Pulmonary artery endothelial cell (primary cell): ENCODE measurements at places on chromosomes 7 and 10.

- DNase-seq, result no peak
Observed at GRCh38 chr7:142804728-142805207, 34.0 kb downstream of the PRSS2 start.

- no peak for DNase-seq
Observed at GRCh38 chr10:4772202-4772570, 53.8 kb upstream of the AKR1E2 start.

GRCh38 chr10:100613846-100614245 lies 78.1 kb downstream of the HIF1AN start:
- DNase-seq, result no peak

GRCh38 chr10:29647478-29647877 lies 12.7 kb upstream of the SVIL start:
- DNase-seq, result no peak

DNA sequence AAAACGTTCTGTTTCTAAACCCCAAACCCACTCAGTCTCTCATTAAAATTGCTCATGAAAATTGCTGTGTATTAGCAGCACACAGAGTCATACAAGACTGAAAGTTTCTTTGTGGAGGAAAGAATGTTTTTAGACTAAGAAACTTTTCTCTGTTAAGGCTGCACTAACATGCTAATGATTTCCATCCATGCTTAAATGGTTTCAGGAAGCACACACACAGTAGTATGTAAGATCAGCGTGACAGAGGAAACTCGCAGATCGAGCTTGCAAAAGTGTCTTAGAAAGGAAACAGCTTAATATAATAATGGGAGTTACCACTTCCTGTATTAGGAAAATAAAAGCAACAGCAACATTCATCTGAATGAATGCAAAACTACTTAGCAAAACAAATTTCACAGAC lies 112.7 kb downstream of the ICA1 start:
- DNase-seq, result peak; percentile 45

- DNase-seq, result no peak
Observed at GRCh38 chr10:30742471-30742870, 112.9 kb upstream of the LYZL2 start.

DNA sequence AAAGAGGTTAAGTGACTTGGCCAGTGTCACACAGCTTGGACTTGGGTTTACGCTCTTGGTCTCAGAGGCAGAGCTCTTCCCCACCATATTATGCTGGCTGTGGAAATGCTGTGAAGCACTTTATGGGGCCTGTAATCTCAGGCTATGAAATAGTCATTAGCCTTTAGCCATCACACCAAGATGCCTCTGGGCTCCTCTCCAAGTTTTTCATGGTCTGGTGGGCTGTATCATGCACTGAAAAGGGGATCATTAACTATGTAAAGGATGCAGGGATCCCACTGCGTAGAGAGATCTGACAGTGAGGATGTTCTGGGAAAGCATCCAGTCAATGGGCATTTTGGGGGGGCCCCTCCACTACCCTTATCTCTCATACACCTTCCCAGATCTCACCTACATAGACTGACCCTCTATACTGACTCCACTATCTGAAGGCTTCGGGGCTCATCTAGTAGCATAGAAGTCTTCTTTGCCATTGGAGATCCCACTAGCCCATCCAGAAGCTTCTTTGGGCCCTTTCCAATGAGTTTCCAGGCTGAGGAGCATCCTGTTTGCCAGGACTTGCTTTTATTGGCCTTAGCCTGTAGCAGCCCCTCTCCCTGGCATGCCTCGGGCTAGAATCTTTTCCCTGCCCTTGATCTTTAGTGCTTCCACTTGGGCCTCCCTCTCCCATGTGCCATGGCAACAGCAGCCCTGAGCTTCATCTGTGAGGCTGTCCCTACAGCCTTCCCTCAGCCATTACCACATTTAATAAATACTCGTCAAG lies 19.6 kb downstream of the FRMPD2 start:
- DNase-seq, result no peak

- no peak for DNase-seq
Observed at GRCh38 chr10:60236869-60237524, 152.7 kb downstream of the ANK3 start.

DNA sequence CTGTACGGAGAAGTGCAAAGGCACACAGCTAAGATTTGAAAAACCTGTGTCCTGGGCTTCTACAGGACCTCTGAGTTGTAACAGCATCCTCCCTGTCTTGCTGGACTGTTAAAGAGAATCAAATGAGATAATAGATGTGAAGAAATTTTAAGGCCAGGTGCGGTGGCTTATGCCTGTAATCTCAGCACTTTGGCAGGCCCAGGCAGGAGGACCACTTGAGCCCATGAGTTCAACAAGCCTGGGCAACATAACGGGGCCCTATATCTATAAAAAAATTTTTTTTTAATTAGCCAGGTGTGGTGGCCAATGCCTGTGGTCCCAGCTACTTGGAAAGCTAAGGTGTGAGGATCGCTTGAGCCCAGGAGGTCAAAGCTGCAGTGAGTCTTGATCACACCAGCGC lies 2.9 kb upstream of the ARHGAP21 start:
- no peak for DNase-seq

GRCh38 chr10:11238893-11239292 lies 221.2 kb downstream of the CELF2 start:
- DNase-seq, result no peak

DNA sequence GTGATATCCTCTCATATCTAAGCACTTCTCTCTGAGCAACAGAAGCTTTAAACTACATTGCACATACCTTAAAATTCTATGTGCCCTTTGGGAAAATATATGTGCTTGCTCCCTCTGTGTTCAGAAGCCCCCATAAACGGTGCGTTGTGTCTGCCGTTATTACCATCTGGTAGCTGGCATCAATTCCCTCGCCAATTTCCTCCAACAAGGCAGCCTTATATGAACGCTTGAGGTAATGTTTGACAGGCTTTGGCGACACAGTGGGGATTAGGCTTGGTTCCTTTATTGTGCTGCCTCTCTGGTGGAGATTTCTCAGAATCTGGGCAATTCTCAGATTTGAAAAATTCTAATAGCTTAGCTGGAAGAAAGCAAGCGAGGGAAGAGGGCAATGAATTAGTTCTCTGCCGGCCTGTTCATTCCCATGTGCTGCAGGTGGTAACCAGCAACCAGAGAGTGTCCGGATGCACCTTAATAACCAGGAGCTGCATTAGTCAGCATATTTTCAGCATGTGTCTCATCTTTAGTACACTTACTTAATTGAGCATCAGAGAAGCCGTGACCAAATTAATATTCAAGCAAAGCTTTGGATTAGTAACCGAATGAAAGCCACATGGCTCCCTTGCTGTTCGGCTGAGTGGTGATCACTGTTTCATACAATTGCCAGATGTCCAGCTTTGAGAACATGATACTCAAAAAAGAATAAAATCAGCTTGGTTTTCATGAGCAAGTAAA lies 7.3 kb upstream of the PPP1R17 start:
- DNase-seq, result no peak

DNA sequence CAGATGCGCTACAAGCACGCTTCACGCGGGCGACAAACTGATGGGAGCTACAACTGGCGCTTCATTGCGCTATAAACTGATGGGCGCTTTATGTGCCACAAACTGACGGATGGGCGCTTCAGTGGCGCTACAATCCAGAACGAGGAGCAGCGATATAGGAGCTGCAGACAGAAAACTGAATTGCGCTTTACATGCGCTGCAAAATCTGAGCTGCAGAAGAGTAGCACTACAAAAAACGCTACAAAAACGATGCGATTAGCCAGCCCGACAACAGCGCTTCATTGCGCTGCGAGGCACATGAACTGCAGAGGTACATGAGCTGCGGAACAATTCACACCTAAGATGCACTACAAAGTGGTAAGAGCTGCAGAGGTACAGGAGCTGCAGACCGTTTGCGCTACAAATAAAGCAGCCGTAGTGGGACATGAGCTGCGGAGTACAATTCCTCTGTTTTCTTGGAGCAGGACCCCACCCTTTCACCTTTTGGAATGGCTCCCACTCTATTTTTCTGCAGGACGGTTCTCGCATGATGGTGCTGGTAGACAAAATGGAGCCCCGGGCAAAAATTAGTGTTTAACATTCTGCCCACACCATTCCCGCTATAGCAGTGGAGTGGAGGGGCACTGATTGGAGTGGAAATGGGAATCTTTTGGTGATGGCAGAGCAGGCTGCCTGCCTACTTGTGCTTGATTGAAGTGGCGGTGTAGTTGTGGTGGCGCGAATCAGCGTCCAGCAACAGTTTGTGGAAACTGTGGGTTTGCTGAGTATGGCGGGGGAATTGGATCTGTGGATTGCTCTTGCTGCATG lies 1.2 kb upstream of the SGCE start:
- DNase-seq, result no peak

DNA sequence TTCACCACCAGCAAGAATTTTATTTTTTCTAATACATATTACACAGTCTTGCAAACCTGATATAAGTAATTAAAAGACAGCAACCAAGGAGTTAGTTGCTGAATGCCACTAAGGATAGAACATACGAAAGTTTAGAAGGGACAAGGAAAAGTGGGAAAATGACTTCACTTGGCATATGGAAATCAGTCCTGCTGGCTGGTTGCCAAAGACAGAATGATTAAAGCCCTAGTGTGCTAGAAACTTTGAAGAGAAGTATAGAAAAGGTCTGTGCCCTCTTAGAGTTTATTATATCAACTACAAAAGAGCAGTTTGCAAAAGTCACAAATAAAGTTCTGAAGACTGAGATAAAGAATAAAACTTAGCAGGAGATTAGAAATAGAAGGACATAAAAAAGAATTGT lies 5.8 kb upstream of the YAE1 start:
- no peak for DNase-seq

- no peak for DNase-seq
Observed at GRCh38 chr7:104208421-104208780, 588 bp upstream of the ORC5 start.

GRCh38 chr10:31677195-31678138 lies 251.2 kb downstream of the ARHGAP12 start:
- DNase-seq, result no peak

DNA sequence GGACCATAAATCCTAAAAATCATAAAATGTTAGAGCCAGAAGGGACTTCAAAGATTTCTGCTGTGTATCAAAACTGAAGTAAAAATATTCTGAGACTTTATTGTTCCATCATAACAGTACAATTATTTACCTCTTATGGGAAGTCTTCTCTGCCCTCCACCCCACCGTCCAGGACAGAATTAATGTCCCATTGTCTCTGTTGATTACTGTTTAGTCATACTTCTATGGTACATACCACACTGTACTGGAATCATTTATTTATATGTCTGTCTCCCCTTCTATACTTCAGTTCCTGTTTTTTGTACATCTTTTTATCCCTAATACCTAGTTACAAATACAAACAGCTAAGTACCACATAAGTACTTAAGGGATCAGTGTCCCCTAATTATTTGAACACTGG lies 91.4 kb upstream of the CAPZA2 start:
- DNase-seq, result no peak

DNA sequence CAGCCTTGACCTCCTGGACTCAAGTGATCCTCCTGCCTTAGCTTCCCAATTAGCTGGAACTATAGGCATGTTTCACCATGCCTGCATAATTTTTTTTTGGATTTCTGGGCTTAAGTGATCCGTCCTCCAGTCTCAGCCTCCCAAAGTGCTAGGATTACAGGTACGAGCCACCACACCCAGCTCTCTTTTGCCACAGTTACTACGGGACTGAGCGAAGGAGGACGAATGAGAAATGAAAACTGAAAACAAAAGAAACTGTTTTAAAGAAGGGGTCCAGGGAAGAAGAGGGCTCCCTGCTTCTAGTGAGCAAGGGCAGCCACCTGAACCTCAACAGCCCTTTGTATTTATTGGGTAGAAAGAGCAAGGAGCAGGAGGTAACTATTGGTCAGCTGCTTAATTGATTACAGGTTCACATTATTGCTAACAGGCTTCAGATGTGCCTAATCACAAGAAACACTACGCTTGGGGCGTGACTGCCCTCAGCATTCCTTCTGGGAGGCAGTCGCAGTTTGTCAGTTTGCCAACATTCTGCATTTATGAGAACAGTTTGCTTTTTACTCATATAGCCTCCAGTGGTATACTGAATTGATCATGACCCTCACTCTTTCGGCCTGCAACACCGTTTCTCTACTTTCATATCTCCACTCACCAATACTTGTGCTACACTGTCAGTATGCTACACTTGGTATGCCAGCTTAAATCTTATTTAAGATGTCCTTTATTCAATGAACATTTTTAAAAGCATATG lies 676.8 kb downstream of the DNAJB9 start:
- no peak for DNase-seq
